Stimulated activated CD8-positive, alpha-beta memory T cell treated with anti-CD3 and anti-CD28 coated beads, Interleukin-2, amount 100 ng/mL, for 1 hour (primary cell): ENCODE measurements at places on chromosomes 16 and 17.

DNA sequence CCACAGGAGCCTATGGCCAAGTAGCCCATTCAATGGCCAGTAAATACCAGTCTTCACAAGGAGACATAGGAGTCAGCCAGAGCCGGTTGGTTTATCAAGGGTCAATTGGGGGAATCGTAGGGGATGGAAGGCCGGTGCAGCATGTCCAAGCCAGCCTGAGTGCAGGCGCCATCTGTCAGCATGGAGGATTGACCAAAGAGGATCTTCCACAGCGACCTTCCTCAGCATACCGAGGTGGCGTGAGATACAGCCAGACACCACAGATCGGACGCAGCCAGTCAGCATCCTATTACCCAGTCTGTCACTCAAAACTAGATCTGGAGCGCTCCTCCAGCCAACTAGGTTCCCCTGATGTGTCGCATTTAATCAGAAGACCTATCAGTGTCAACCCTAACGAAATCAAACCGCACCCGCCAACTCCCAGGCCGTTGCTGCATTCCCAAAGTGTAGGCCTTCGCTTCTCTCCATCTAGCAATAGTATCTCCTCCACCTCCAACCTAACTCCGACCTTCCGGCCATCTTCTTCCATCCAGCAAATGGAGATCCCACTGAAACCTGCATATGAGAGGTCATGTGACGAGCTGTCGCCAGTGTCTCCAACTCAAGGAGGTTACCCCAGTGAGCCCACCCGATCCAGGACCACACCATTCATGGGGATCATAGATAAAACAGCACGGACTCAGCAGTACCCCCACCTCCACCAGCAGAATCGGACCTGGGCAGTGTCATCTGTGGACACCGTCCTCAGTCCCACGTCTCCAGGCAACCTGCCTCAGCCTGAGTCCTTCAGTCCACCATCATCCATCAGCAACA is 25.0 kb downstream of the CYB561 start:
- no peak for DNase-seq

DNA sequence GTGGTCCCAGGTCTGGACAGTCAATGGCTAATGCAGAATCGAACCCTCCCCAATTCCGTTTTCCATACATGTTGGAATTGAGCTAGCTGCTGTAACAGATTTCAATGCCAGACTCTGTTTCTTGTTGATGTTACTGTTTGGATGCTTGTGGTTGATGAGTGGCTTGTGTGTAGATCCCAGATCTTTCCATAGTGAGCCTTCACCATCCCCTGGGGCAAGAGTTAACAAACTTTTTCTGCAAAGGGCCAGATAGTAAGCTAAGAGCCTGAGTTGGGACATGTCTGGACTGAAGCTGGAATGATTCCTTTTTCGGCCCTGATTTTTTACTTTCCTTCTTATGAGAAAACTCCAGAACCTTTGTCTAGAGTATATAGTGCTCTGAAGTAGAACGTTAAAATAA is 296.3 kb downstream of the CPPED1 start:
- DNase-seq: no peak

GRCh38 chr17:46911311-46911710 is 11.6 kb upstream of the GOSR2 start:
- no peak for DNase-seq

- no peak for DNase-seq
Observed at GRCh38 chr16:12214509-12214908, 238.0 kb downstream of the SNX29 start.

- DNase-seq: no peak
Observed at GRCh38 chr16:10494343-10495030, 85.9 kb downstream of the EMP2 start.
